T-helper 2 cell treated with Interferon-gamma antibody and Interleukin-4, amounts not matched to agents 5 μg/mL and 100 μg/mL, for 36 hours (primary cell): ENCODE measurements at places on chromosomes 4 and X.

- H3K27me3 ChIP-seq = no peaks in the 10 kb centered on the region
- no peaks in the 10 kb centered on the region for H3K36me3 ChIP-seq
- no peak overlapping the region for H3K27ac ChIP-seq
- DNase-seq = peak; percentile 2
- H3K4me3 ChIP-seq = no peak overlapping the region
Measured at GRCh38 chrX:264634-265455, 16.3 kb upstream of the PLCXD1 start.

DNA sequence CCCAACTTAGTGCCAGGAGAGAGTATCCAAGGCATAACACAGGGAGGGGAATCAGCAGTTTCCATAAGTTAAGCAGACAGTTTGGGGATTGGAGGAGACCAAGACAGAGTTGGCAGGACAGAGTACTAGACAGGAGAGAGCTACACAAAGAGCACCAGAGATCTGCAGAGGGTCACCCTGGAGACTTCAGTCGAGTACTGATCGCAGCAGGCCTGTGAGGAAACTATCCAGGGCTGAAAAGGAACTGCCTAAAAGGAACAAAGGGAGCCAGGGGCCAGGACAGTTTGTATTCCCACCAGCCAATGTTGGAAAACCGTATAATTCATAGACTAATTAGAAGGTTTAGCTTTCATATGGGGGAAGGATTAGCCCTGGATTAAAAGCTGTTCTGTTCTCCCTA, 80.6 kb upstream of the ENPP6 start:
- no peaks in the 10 kb centered on the region for H3K4me1 ChIP-seq
- no peaks in the 10 kb centered on the region for H3K27me3 ChIP-seq
- H3K36me3 ChIP-seq = peaks cover 2% of the 10 kb centered on the region
- H3K27ac ChIP-seq = no peak overlapping the region
- DNase-seq = no peak

GRCh38 chrX:2503591-2504500, 3.1 kb upstream of the DHRSX start:
- H3K36me3 ChIP-seq = peaks cover 3% of the 10 kb centered on the region
- no peak for DNase-seq
- H3K4me3 ChIP-seq = no peak overlapping the region
- peaks cover 3% of the 10 kb centered on the region for H3K27me3 ChIP-seq
- H3K27ac ChIP-seq = no peak overlapping the region
- peaks cover 10% of the 10 kb centered on the region for H3K4me1 ChIP-seq

DNA sequence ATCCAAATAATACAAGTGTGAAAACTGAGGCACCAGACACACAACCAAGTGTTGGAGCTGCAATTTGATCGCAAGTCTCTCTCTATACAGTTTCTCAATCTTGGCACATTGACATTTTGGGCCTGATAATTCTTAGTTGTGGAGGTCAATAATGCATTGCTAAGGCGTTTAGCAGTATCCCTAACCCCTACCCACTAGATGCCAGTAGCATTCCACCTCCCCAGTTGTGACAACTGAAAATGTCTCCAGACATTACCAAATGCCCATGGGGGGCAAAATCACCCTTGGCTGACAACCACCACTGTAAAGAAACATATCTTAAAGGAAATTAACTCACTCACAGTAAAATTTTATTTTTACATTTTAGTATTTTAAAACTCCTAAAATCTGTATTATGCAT, 4.2 kb downstream of the NR3C2 start:
- peaks cover 15% of the 10 kb centered on the region for H3K4me1 ChIP-seq
- no peak for DNase-seq
- peaks cover 46% of the 10 kb centered on the region for H3K27me3 ChIP-seq
- no peaks in the 10 kb centered on the region for H3K36me3 ChIP-seq
- H3K27ac ChIP-seq = no peak overlapping the region

- H3K4me3 ChIP-seq = no peak overlapping the region
- H3K27me3 ChIP-seq = peaks cover 5% of the 10 kb centered on the region
- H3K4me1 ChIP-seq = no peaks in the 10 kb centered on the region
- DNase-seq = no peak
- H3K36me3 ChIP-seq = no peaks in the 10 kb centered on the region
Measured at GRCh38 chr4:145452447-145453162, 29.0 kb upstream of the SMAD1 start.

DNA sequence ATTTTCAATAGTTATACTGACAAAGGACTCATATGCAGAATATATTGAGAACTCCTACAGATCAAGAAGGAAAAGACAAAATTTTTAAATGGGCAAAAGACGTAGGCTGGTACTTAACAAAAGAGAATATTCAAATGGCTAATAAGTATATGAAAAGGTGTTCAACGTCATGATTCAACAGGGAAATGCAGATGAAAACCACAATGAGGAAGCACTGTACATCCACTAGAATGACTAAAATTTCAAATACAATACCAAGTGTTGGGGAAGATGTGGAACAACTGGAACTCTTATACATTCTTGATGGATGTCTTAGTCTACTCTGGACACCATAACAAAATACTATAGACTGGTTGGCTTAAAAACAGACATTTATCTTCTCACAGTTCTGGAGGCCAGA, 1.3 kb upstream of the MRFAP1L1 start:
- H3K27ac ChIP-seq = peak overlapping the region; percentile 12
- H3K4me3 ChIP-seq = peak overlapping the region; percentile 13
- H3K36me3 ChIP-seq = peaks cover 31% of the 10 kb centered on the region
